Activated T-cell treated with anti-CD3 and anti-CD28 coated beads for 4 hours (primary cell): ENCODE measurements at places on chromosomes 2 and 18.

DNA sequence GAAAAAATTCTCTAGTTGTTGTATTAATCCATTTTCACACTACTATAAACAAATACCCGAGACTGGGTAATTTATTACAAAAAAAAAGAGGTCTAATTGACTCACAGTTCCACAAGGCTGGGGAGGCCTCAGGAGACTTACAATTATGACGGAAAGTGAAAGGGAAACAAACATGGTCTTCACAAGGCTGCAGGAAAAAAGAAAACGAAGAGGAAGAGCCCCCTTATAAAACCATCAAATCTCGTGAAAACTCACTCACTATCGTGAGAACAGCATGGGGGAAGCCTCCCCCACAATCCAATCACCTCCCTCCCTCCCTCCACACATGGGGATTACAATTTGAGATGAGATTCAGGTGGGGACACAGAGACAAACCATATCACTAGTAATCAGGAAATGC lies 61.7 kb upstream of the SPTBN1 start:
- DNase-seq: no peak

DNA sequence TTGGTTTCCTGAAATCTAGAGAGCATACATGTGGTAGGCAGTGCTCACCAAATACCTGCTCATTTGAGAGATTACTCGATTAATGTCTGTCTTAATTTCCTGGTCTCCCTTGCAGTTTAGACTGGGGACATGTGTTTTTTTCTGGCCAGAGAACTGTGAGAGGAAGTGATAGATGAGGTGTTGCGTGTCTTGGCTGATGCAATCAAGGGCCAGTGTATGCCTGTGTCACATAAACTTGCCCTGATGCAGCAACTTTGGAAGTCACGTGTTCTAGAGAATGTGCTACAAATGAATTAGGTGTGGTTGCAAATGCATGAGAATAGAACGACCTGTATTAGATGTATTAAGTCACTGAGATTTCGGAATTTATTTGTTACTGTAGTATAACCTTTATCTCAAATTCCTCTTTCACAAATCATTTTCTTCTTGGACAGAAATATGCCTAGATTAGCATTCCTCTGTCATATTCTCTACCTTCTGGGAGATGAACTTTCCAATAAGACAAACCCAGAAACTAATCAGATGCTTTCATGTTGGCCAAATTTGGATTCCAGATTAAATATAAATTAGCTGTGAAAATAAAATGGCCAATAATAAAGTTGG lies 9.9 kb upstream of the IL1A start:
- no peak for DNase-seq

DNA sequence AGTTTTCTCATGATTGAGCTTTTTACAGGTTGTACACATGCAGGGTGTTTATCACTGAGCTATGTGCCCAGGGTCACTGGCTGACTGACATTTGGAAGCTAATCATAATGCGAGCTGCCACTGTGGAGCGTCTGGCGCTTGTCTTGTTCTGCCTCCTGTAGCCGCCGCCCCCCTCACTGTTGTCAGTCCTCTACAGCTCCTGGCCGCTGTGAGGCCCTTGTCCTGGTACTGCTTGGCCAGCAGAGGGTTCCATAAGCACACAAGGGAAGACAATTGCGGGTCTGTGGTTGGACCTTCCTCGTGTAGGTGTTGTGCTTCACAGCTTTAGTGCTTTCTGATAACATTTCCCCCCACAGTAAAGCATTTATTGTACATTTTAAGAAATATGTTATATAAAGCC lies 105.6 kb upstream of the LDLRAD4 start:
- no peak for DNase-seq

- no peak for DNase-seq
These were observed 57.6 kb upstream of the PKDCC start for GRCh38 chr2:41990245-41990644.

- no peak for DNase-seq
These were observed 126.8 kb downstream of the BCL2L11 start for GRCh38 chr2:111247491-111247890.

GRCh38 chr2:151459358-151459757 lies 49.7 kb downstream of the RIF1 start:
- no peak for DNase-seq

- no peak for DNase-seq
These were observed 95.3 kb upstream of the RMDN2 start for GRCh38 chr2:37829616-37830395.

DNA sequence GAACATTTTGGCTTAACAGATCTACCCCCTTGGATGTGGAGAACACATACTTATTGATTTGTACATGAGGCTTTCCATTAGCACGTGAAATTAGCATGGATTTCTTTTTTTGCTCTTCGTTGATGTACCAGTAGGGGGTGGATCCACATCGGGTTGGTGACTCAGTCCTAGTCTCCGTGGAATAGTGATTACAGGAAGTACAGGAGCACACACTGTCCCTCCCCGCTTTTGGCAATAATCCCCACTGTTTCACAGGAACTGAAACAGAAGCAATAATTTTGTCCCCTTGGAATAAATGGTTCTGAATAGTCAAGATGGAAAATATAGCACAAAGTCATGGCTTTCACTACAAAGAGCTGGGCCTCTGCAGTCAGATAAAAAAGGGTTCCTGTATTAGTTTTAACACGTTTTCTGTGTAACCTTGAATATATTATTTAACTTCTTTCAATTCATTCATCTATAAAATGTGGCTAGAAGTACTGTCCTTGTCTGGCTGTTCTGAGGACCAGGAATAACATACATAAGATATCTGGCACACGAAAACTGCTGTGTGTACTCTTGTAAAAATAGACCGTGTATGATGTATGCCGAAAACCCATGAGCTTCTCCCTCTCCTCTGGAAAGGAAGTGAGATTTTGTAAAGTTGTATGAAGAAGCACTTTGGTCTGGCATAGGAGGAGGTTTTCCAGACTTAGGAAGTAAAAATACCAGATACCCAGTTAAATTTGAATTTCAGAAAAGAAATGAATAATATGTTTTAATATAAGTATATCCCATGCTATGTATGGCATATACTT lies 229.2 kb downstream of the GALR1 start:
- no peak for DNase-seq

DNA sequence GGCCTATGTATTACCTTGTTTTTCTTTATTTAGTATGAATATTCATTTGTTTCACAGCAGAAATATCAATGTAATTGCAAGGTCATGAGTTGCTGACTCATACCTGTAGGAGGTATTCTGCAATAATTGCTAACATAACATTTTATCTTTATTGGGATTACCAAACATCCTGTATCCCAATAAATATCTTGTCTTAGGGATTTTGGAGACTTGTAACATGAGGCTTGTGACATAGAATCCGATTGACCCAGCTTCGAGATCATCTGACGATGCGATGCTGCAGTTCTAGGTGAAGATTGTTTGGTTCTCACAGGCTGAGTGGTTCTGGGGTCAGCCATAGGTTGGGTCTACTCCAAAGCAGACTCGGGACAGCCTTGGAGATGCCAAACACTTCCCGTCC lies 133.4 kb upstream of the RND3 start:
- no peak for DNase-seq

DNA sequence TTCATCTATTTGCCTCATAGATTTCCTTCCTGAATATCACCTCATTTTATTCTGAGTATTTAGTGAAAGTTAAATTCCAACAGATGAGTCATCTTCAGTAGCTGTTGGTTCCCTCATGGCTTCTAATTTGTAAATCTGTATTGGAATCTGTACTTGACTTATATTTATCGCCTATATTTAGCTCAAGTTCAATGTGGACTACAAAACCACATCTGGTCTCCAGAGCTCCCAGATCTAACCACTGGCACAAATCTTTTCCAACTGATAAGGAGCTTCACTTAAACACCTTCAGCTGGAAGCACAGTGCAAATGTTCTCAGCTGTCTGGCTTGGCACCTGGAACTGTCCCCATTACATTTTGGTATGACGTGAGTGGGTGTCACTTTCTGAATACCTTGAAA lies 82.8 kb upstream of the DSEL start:
- DNase-seq: no peak

DNA sequence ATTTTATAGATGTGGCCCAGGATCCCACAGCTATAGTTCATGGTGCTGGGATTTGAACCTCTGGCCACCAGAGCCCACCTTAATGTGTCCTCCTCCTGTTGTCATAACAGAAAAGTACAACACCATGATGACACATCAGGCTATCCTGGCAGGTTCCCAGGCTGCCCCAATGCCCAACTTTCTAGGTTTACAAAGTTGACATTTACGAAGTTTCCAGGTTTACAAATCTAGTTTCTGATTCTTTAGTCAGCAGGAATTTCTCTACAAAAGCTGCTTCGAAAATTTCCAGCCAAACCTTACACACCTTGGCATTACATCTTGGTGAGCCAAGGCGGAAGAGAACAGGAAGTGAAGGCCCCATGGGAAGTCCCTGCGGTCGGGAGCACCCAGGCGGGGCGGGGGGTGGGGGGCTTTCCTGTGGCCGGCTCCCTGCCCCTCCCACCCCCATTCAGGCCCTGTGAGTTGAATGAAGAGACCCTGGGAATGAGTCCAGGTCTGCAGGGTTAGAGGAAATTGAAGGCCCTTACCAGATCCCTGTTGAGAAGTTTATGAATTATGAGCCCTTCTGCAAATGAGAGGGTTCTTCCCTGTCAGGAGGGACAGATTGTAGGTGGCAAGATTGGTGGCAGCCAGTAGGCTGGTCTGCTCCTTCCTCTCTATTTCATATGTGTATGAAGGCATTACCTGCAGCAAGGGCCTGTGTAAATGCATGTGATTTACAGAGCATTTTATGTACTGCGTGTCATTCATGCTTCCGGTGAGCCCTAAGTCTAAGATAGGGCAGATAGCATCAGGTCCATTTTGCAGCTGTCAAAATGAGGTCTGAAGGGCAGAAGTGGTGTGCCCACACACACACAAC lies 11.1 kb upstream of the IL1RN start:
- DNase-seq: no peak

- DNase-seq: no peak
These were observed 5.9 kb downstream of the RRM2 start for GRCh38 chr2:10128420-10128819.

DNA sequence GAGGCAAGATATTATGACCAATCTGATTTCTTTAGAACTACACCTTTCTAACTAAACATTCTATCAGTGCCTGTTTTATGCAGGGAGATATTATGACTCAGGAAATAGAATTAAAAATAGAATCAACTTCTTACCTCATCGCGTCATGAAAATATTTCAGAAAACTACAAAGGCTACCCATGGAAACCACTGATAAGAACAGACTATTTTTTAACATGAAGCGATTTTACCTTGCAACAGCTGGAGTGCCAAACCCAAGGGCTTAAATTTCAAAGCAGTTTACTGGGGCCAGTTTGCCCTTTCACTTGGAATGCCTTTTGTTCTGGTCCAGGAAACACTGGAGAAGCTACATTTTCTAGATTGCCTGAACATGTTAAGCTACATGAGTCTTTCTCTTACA lies 304.8 kb upstream of the CCDC68 start:
- DNase-seq: no peak

- no peak for DNase-seq
These were observed 200.3 kb downstream of the PRKCE start for GRCh38 chr2:45851576-45852304.

- DNase-seq: no peak
These were observed 34.5 kb downstream of the TMEM182 start for GRCh38 chr2:102796337-102796736.

DNA sequence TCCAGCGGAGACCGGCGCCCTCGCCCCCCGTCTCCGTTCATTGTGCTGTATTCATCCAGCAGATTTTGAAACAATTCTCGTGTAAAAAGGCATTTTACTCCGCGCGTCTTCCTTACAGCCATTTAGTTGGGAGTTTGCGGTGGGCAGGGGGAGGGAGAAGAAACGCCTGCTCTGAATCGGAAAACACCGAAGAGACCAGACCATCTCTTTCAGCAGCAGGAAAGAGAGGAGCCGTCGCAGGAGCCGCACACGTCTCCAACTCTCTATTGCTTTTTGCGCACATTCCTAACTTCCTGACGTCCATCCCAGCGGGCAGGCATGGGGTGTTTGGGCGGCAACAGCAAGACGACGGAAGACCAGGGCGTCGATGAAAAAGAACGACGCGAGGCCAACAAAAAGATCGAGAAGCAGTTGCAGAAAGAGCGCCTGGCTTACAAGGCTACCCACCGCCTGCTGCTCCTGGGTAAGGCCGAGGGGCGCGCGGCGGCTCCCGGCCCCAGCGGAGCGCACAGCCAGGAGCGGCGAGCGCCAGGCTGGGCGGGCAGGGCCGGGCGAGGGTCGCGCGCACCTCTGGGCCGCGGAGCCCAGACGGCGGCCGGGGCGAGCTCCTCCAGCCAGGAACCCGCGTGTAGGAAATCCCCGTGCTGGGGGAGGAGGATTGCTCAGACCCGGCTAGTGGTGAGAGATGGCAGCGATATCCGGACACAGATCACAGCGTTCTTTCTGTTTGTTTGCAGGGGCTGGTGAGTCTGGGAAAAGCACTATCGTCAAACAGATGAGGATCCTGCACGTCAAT lies 63.2 kb downstream of the GNAL start:
- DNase-seq: no peak

DNA sequence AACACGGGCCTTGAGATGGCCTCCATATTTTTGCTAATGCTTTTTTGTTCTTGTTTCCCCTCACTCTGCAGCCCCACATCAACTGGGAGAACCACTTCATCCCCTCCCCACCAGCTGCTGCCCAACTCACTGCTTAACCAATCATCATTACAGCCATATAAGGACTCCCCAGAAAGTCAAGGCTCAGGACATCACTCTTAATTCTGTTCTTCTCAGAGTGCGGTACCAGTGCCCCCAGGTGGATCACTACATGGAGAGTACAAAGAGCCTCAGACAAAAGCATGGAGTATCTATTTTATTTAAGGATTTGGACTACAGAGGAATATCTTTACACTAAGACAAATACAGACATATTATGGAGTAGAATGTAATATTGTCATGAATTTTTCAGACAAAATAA lies 340.6 kb downstream of the PAX3 start:
- no peak for DNase-seq

GRCh38 chr2:30195016-30195415 lies 36.3 kb upstream of the LBH start:
- DNase-seq: no peak

DNA sequence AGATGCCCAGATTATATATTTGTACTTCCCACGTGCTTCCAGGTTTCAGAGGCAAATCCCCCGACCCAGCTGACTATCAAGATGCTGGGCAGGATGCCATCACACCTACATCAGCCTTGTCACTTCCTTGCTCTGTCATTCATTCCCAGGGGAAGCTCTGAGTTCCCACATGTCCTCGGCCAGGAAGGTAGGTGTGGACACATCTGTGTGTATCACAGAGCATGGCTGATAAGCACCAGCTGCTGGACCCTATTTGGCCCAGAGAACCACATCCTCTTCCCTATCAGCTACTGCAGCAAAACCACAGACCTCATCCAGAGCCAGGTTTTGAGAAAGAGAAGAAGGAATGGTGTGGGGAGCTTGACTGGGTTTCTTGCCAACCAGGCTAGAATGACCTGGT lies 31.9 kb upstream of the ITGA6 start:
- no peak for DNase-seq

- peak; percentile 27 for DNase-seq
These were observed 1.2 kb upstream of the CHMP1B start for GRCh38 chr18:11849841-11850634.

DNA sequence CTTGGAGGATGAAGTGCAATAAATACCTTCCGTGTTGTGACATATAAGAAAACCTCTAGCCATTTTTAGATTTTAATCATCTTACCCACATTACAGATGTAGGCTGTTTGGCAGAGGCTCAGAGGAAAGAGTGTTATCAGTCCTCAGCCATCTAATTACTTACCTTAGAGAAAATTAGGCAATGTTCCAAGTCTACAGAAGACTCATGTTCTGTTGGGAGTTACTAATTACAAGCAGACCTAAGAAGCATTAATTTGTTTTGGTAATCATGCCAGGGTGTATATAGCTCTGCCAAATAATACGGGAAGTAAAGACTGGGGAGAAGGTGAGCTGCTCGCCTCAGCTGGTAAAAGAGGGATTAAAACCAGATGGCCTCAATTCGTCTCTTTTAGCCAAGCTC lies 125.8 kb upstream of the PGAP1 start:
- no peak for DNase-seq
